Stimulated activated CD8-positive, alpha-beta memory T cell treated with anti-CD3 and anti-CD28 coated beads, Interleukin-4, amount 100 ng/mL, for 24 hours (primary cell): ENCODE measurements at places on chromosomes 13 and 19.

GRCh38 chr19:30089086-30089665, 147.1 kb downstream of the URI1 start:
- DNase-seq: no peak

DNA sequence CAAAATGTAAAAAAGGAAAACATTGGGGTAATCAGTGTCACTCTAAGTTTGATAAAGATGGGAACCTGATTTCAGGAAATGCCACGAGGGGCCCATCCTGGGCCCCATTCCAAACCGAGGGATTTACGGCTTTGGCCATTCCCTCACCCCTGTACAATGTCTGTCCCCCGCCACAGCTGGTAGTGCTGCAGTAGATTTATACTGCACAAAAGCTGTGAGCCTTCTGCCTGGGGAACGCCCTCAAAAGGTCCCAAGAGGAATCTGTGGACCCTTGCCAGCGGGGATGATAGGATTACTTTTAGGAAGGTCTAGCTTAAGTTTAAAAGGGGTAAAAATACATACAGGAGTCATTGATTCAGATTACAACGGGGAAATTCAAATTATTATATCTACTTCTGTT, 173.4 kb upstream of the SGCG start:
- DNase-seq: no peak

- no peak for DNase-seq
Measured at GRCh38 chr19:7638802-7639465, 2.0 kb downstream of the STXBP2 start.

- DNase-seq: peak; percentile 68
Measured at GRCh38 chr19:49937750-49938381, 8.6 kb upstream of the NUP62 start.

GRCh38 chr13:62613819-62614218, 1198.2 kb upstream of the PCDH20 start:
- DNase-seq: no peak

DNA sequence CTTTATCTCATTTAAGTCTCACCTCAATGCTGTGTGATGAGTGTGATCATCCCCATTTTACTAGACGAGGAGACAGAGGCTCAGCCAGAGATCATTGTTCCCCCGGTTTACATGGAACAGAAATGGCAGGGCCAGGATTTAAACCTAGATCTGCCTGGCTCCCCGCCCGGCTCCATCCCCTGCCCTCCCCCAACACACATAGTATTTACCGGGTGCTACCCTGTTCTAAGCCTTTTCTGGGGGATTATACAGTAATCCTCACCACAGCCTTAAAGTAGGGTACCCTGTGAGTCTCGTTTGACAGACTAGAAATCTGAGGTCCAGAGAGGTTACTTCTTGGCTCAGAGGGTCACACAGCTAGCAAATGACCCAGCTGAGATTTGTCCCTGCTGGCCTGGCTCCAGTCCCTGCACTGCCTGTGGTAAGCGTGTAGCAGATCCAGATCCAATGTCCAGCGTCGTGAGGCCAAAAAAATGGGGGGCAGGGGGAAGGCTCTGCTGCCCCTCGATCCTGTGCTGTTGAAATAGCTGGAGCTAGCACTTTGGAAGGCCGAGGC, 3.8 kb upstream of the KLC3 start:
- DNase-seq: no peak

GRCh38 chr19:1254081-1254527, 5.7 kb downstream of the MIDN start:
- no peak for DNase-seq

DNA sequence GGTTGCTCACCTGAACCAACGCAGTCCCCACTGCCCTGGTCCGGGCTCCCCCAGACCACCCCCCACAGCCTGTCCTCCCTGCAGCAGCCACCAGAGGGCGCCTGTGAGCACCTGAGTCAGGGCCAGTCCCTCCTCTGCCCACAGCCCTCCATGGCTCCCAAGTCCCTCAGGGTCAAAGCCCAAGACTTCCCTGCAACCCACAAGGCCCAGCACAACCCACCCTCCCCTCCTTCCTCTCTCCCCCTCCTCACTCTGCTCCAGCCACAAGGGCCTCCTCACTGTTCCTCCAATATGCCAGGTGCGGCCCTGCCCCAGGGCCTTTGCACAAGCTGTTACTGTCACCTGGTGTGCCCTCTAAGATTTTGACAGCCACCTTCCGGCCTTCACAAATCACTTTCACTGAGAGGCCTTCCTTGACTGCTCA, 10.9 kb downstream of the GNA15 start:
- DNase-seq: peak; percentile 57

DNA sequence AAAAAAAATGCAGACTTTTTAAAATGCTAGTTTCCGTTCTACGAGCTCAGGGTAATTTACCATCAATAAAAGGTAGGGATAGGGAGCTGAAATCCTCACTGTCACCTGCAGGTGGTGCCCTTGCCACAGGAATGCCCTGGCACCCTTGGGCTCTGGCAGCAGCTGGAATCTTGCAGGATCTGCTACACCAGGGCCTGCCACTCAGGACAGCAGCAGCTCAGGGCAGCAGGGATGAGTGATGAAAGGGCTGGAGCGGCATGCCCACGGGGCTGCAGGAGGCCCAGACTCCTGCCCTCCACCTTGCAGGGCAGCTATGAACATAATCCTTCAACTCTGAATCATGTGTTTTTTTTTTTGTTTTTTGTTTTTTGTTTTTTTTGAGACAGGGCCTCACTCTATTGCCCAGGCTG, 54.0 kb downstream of the GNG7 start:
- DNase-seq: peak; percentile 58

GRCh38 chr19:32296694-32297093, 48.7 kb upstream of the ZNF507 start:
- no peak for DNase-seq

- DNase-seq: no peak
Measured at GRCh38 chr19:18611327-18612050, 1.2 kb upstream of the TMEM59L start.

- no peak for DNase-seq
Measured at GRCh38 chr19:40921005-40921897, 39.2 kb upstream of the CYP2A7 start.

- no peak for DNase-seq
Measured at GRCh38 chr19:1566392-1567115, 1.6 kb downstream of the MEX3D start.

DNA sequence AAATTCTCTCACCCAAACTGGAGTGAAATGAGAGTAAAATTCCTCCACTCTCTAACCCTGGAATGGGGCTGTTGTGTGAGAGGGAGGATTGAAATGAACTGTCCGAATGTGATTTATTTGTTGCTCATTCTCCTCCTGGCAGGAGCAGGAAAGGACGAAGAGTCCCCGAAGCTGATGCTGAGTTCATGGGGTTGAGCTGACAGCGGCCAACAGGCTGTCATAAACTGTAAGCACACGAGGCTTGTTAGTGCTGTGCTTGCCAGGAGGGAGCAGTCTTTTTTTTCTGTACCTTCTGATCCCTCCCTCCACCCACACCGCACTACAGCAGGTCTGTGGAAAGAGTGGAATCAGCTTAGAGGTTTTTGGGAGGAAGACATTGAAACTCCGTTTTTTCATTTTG, 33.1 kb upstream of the ZNF331 start:
- no peak for DNase-seq

DNA sequence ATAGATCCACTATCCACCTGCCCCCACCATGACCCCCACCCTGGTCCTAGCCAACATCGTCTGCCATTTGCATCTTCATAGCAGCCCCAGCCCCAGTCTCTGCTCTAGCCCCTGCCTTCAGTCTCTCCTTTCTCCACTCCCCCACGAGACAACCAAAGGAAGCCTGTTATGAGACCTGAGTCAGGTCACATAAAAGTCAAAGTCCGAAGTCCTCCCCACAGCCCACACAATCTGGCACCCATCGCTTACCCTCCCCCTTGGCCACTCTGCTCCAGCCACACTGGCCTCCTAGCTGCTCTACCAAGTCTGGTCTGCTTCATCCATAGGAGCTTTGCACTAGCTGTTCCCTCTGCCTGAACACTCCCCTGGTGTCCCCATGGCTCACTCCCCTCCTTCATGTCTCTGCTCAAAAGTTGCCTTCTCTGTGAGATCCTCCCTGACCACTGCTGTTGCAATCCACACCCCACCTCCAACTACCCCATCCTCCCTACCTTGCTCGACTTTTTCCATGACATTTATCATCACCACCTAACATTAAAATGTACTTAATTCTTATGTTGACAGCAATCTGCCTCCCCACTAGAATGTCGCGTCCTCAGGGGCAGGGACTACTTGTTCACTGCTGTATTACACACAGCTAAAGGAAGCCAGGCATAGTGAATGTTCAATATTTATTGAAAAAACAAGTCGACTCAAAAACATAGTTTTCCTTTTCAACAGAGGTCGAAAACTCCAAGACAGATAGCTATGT, 1.2 kb upstream of the PLEKHG2 start:
- DNase-seq: no peak

GRCh38 chr13:94248454-94249228, 230.8 kb downstream of the DCT start:
- no peak for DNase-seq

GRCh38 chr19:16850133-16850532, 20.9 kb downstream of the SIN3B start:
- no peak for DNase-seq

DNA sequence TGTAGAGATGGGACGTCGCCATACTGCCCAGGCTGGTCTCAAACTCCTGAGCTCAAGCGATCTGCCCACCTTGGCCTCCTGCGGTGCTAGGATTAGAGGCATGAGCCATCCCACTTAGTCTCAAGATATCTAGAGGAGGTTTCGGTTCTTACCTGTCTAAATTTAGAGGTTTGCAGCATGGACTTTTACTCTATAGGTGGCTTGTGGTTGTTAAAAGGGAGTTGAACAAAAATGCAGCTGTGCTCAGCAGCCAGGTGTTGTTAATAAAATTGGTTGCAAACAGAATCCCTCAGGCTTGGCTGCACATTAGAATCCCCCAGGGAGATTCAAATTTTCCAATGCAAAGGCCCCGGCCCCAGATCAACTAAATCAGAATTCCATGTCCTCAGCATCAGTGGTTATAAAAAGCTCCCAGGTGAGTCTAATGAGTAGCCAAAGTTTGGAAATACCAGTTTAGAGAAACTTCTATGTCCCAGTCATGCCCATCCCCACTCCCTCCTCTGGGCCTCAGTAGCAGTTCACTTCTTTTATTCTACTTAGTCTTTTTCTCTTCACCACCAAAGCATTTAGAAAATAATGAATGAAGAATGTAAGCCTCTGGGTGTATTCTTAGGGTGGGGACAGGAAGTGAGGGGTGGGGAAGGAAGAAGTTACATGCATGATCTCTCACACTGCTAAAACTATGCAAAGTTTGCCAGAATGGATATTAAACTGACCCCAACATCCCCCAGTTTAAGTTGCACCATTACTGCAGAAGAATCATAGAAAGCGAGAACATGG, 471.0 kb downstream of the COG6 start:
- DNase-seq: no peak

- no peak for DNase-seq
Measured at GRCh38 chr13:19596960-19597361, 35.6 kb upstream of the TPTE2 start.

DNA sequence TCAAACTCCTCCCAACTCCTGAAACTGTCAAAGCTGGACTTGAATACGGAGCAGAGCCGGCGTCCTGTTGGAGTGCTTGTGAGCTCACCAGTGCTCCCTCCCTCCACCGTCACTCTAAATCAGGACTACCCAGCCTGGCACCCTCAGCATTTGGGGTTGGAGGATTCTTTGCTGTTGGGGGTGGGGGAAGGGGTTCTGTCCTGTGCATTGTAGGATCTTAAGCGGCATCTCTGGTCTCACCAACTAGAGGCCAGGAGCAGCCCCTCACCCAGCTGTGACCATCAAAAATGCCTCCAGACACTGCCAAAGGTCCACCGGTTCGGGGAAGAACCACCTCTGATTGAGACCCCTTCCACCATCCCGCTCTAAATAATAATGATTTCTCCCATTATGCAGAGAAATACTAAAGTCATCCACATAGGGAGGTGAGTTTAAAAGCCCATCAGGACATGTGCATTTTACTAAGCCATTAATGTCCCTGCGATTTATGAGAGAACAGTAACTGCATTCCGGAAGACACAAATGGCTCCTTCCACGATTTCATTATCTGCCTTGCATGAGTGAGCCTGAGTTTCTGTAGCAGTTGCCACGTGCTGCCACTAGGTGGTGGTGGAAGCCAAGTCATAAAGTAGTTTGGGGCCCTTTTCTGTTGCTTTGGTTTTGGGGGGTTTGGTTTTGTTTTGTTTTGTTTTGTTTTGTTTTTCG, 16.1 kb upstream of the USP29 start:
- DNase-seq: peak; percentile 22

DNA sequence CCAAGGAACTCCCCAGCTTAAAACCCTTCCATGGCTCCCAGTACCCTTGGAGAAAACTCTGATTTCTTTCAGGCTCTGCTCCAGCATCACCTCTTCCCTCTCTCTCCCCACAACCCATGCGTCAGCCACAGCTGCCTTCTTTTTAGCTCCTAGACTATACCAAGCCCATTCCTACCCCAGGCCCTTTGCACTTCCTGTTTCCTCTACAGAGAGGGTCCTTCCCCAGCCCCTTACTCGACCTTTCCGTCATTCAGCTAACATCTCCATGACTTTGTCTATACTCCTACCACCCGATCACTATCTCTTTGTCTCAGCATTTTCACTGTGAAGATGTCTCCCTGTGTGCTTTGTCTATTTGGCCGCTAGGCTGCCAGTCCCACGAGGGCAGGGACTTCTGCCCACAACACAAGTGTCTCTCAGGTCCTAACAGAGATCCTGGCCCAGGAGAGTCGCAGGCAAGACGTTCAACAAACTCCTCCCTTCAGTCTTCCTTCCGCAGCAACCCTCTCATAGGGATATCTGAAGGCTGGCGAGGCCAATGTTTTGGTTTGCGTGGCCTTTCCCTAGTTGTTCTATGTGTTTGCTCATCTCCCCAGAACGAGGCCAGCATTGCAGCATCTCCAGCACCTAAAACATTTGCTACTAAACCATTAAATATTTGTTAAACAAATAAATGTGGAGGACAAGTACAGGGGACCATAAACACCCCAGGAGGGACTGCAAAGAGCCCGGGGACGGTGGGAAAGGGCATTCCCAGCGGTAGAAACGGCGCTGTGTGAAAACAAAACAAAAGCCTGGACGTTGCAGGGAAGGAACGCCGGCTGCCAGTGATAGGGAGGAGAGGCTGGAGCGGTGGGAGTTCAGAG, 816 bp downstream of the CCNP start:
- no peak for DNase-seq

GRCh38 chr19:6011206-6011605, 33.3 kb upstream of the RANBP3 start:
- no peak for DNase-seq

DNA sequence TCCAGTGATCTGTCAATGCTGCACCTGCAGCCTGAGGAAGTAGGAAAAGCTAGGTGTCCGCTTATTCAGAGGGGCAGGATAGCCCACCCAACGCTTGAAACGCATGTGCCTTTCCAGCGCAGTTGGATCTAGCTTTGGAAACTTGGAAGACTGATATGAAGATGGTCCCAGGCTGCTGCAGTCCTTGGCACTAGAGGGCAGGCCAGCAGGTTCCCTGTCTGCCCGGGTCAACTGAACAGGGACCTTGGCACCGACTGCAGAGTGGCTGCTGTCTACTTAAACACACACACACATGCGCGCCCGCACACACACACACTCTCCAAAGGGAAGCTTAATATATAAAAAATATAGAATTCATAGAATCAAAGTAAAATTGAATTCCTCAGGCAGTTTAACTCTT, 100.0 kb downstream of the TSHZ3 start:
- DNase-seq: no peak
